ENCODE measurements at places on chromosomes 2 and 18.

DNA sequence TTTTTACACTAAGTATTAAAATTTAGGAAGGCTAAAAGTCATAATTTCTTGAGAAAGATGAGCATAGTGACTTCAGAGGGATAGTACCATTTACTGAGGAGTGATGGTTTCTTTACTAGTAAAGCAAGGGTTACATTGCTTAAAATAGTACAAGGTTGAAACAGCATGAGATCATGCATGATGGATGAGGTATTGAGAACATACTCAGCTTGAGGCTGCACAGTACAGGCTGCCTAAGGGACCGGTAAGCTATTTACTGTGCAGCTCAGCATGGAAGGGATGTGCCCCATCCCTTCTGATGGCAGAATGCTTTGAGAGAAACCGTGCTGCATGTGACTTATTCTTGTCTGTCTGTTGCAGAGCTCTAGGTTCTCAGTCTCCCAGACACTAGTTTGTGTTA, 122.1 kb downstream of the EML6 start:
- DNase-seq: no peak

- no peak for DNase-seq
These were observed 5.8 kb upstream of the ABCB11 start for GRCh38 chr2:169036736-169037440.

DNA sequence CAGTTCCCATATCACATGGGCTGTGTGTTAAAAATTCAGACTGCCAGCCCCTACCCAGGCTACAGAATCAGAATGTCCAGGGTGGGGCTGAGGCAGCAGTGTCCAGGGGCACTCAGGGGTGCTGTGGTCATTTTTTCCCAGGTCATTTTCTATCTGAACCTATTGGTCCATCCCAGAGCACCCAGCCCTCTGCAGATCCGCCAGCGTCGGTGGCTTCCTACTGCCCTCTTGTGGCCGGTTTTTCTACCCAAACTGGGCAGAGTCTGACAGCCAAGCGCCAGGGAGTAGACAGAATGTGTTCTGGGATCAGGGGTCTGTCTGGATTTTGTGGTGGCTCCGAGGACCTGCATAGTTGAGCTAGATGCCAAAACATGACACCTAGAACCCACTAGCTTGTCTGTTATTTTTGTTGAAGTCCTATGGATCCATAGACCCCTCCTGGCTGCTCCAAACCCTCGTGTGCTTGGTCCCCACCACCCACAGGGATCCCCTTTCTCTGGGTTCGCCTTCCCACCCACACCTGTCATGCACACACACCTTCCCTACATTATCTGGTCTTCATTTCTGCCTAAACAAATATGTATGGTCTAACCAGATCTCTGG, 34.1 kb upstream of the RMDN2 start:
- DNase-seq: peak; percentile 44

DNA sequence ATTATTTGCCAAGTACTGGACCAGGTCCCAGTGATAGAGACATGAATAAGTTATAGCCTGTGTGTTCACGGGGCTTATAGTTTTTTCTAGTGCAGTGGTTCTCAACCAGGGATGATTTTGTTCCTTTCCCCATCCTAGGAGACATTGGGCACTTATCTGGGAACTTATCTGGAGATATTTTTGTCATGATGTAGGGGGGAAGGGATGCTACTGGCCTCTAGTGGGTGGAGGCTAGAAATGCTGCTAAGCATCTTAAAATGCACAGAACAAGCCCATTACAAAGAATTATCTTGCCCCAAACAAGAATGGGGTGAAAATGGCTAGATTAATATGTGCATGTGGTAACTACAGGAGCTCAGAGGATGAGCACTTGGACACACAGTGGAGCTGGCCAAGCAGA, 75.2 kb downstream of the KLHL29 start:
- DNase-seq: no peak

DNA sequence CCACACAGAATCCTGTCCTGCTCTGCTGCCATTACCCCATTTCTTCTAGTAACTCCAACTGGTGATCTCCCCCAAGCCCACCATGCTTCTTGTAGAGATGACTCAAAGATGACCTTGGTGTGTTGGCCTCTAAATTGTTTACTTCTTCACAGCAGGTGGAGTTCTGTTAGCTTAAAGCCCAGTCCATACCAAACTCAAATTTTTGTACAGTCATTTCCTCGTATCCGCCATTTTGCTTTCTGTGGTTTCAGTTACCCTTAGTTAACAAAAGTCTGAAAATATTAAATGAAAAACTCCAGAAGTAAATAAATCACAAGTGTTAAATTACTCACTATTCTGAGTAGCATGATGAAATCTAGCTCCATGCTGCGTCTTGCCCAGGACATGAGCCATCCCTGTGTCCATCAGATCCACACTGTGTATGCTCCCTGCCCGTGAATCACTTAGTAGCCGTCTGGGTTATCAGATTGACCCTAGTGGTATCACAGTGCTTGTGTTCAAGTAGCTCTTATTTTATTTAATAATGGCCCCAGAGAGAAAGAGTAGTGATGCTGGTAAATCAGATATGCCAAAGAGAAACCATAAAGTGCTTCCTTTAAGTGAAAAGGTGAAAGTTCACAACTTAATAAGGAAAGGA, 133.3 kb upstream of the NOL4 start:
- no peak for DNase-seq

DNA sequence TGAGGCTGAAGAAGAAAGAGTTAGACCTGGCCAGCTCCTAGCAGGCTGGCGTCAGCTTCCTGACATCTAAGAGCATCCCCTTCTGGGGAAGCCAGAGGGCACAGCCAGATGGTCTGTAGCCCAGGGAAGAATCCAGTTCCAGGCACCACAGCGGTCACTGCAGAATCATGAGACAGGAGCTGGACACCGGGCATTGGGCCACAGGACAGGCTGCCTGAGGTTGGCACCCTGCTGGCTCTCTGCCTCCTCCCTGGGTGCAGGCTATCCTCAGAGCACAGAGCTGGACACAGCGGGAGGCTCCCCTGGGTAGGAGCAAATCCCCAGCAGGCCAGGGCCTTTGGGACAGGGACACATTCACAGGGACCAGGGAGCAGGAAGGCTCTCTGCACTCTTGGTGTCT, 19.8 kb upstream of the ATOH8 start:
- no peak for DNase-seq

- DNase-seq: no peak
These were observed 715 bp upstream of the MEMO1 start for GRCh38 chr2:32011485-32011960.

DNA sequence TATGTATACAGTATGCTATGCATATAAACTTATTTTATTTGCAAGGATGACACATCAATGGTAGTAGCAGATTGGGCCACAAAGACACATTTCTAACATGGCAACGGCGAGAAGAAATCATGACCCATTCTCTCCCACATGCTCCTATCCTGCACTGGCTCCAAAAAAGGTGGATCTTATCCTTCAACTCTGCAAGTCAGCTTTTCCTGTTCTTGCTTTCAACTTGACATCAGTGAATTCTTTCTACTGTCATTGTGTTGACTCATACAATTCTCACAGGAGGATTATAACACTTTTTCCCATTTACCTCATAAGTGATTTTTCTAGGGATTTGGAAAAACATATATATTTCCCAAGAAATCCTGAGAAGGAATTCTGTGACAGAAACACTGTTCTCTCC, 53.1 kb downstream of the ACVR1 start:
- DNase-seq: no peak

DNA sequence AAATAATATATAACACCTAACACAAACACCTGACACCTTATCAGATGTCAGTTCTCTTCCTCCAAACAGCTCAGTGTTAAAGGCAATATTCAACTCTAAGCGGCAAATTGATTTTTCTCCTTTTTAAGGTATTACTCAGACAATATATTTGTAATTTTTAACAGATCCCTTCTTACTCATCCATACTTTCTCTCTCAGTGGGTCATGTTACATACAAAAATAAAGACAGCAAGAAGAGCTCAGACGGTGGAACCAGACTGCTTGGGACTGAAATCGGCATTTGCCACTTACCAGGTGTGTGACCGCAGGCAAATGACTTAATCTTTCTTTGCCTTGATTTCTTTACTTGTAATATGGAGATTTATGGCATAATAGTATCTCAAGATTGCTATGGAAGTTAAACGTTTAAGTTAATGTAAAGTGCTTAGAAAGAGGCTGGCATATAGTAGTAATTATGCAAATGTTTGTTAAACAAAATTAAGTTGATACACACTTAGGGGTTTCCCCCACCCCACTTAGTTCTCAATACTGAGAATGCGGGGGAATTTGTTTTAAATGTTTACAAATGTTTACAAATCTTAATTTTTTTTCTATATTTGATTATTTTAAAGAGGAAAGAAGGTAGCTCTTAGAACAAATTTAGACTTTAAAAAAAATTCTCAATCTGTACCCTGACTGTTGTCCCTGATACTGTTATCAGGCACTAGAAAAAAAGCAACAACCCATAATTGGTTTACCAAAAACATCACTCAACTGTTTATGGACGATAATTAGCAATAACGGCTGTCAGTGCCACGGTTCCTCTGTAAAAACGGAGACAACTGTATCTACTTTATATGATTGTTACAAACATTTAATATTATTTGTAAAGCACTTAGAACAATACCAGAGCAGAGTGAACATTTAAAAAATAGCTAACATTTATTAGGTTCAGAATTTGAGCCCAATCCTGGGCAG, 25.6 kb downstream of the MAP3K2 start:
- no peak for DNase-seq

DNA sequence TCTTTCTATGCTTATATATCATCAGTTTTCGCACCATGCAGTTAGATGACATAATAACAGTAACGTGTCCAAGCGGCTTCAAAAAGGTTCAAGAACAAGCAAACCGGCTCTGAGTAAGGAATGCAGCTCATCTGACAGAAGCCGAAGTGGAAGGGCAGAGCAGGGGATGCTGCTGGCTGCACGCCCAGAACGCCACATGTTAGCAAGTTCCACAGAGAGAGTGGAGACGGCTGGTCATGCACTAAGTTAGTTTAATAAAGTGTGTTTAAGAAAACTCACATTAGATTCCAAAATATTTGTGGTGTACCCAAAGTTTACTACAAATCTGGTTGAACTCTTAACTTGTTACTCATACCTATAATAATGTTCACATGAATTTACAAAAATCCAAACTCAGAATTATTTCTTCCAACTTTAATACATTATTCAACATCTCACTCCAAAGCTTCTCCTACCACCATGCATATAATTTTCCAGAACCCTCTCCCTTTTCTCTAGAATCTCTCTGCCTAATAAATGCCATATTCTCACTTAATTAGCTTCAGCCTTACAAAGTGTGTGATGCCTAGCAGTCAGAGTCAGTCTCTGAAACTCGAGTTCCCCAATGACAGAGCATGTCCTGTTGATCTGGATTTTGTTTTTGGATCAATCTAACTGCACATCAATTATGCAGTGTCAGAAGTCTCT, 170.0 kb downstream of the DNAH7 start:
- no peak for DNase-seq

GRCh38 chr18:52764316-52764715, 424.3 kb downstream of the DCC start:
- DNase-seq: no peak

DNA sequence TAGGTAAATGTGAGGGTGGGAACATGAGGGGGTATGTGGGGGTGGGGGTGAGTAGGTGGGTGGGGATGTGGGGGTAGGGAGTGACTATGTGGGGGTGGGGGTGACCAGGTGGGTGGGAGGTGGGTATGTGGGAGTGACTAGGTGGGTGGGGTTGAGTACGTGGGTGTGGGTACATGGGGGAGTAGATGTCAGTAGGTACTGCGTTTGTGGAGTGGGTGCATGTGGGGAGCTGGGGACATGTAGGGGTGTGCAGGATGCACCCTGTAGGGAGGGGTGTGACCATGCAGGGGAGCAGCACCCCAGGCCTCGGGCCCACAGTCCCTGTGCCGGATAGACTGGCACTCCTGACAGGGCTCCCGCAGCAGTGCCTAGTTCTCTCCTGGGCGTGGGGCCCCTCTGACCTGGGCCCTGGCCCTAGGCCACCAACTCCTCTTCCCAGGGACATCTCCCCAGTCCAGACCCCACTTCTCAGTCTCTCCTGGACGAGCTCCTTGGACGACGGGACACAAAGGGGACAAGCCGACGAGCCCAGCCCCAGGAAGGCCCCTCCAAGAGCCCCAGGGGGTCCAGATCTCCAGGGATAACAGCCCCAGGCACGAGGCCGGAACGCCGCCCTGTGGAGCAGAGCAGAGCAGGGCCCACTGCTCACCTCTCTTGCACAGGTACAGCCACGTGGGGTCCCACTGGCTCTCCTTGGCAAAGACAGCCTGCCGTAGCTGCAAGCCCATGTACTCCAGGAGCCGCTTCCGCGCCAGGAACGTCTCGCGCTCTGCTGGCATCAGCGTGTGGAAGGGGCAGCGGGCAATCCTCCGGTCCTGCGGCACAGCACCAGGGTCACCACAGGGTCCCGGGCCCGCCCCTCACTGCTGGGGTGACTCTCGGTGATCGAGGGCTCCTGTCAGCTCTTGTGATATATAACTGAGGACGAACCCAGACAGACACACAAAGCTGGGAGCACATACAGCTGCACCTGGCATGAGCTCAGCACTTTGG, 58.2 kb downstream of the ANKMY1 start:
- DNase-seq: no peak

GRCh38 chr2:200747668-200748618, 63.8 kb upstream of the BZW1 start:
- DNase-seq: no peak

DNA sequence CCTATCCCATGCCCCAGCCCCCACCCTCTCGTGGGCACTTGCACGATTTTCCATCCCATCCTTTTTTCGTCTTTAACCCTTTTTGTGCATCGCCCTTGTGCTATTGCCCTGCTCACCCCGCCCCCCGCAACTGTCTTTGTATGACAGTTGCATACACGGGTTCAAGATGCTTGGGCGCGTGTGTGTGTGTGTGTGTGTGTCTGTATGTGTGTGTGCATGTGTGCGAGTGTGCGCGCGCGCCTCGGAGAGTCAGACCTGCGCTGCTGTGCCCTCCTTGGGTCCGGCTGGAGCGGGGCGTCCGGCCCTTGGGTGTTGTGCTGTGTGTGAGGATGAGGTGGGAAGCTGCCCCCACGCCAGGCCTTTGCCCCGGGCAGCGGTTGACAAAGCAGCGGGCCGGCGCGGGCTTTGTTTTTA, 230.7 kb downstream of the HAUS1 start:
- DNase-seq: peak; percentile 45

GRCh38 chr2:121561617-121562268, 31.1 kb downstream of the RNU4ATAC start:
- DNase-seq: no peak

DNA sequence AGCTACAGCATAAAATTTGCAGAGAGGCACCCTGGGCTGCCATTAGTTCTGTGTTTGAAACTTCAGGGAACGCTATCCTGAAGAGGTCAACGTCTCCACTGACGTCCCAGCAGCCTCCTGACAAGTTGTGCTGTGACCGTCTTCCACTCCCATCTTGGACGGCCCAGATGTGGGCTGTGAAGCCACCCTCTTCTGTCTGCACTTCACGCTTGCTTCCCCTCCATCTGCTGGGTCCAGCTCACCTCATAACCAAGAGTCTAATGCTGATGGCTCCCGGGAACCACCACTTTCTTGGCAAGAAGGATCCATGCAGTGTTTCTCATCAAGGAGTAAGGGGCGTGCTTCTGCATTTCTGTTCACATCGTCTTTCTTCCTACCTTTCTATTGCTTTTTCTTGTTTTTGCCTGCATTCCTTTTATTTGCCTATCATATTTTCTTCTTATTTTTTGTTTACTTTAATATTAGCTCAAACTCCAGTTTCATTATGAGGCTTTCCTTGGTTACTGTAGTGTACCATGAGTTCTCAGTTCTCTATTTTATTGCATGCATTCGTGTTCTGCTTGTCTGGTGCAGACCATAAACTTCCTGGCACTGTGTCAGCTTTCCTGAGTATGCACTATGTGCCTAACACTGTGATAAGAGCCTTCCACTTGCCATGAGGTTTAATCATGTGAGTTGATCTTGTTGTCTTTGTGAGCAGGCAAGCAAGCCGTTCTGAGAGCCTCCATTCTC, 631.8 kb upstream of the RAB6C start:
- no peak for DNase-seq
